ENCODE measurements at places on chromosomes 11 and 22. TPM values are rescaled to one million over a fixed set of nuclear protein-coding genes. Genes with fewer than 3 reads are reported as not detected.
A peak's percentile ranks its signal among the peaks of the same experiment; 100 is the strongest.

The XRRA1 gene
- 11.2 TPM for total RNA-seq

The SLC22A12 gene
- not detected for total RNA-seq

The TMEM151A gene
- not detected for total RNA-seq

DNA sequence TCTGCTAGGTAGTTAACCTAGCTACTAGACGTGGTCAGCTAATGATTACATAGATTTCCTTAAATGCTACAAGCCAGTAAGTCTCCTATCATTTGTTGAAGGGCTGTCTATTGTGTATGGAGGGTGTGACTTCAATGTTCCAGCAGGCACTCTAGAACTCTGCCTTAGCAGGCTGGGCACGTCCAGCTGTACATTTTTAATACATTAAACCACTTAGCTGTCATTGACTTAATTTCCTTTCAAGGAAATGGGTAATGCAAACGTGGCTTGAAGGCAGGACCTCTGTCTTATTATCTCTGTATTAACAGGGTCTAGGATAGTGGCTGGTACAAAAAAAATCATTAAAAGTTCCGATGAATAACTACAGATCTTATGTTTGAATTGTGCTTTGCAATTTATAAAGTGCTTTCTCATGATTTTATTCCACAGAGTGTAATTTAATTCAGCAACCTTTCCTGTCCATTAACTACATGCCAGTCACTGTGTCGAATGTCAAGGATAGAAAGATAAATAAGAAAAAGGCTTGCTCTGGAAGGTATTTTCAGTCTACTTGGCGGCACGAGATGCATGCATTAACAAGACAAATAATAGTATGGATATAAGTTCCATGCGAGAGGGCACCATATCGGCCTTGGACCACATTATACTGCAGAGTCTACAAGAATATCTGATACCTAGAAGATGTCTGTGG is 60.3 kb downstream of the APOL3 start:
- no peaks in the 10 kb centered on the region for H3K4me1 ChIP-seq
- H3K36me3 ChIP-seq, result no peaks in the 10 kb centered on the region
- no peak overlapping the region for H3K27ac ChIP-seq
- no peak for DNase-seq

DNA sequence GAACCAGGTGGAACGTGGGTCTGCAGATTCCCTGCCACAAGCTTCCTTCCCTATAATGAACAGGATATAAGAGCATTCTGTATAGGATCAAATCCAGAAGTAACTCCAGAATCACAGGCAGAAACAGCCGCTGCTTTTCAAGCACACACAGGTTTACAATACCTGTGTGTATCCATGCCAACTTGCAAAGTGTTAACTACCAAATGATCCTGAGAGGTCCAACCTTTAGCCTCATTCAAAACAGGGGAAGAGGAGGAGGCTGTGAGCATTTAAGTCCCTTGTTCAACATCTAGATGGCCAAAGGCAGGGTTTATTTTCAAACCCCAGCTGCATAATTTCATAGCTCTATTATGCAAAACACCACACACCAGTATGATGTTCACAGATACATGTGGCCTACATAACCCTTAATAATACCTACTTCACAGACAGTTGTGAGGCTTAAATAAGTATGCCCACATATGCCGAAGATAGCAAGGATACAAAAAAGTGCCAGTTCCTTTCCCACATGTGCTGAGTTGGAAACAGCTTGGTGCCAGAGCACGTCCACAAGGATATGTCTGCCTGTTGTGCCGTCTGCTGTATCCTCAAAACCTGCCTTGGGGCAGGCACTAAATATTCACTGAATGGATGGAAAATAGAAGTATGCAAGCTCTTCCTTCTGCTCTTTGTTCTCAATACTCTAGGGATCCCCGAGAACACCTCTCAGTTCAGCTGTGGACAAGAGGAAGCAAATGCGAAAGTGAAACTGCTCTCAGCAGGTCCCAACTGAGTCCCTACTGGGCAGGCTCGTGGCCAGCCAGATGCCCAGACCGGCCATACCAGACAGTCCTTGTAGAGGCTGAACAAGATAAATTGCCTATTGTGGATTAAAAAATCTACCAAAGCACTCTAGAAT is 66.8 kb downstream of the LARGE1 start:
- DNase-seq, result peak; percentile 6
- H3K27me3 ChIP-seq, result no peaks in the 10 kb centered on the region
- H3K36me3 ChIP-seq, result no peaks in the 10 kb centered on the region
- H3K4me1 ChIP-seq, result no peaks in the 10 kb centered on the region

- peaks cover 7% of the 10 kb centered on the region for H3K27me3 ChIP-seq
- no peak overlapping the region for H3K27ac ChIP-seq
- no peaks in the 10 kb centered on the region for H3K36me3 ChIP-seq
- H3K4me3 ChIP-seq, result no peak overlapping the region
These were observed 10.3 kb downstream of the APOL4 start for GRCh38 chr22:36191106-36191836.

The EIF3L gene
- 442 TPM for total RNA-seq

The C11orf42 gene
- not detected for total RNA-seq

The PTPN5 gene
- not detected for total RNA-seq

GRCh38 chr11:22304337-22304961 is 33.7 kb upstream of the SLC17A6 start:
- H3K27ac ChIP-seq, result no peak overlapping the region
- DNase-seq, result peak; percentile 34
- no peaks in the 10 kb centered on the region for H3K36me3 ChIP-seq
- H3K4me1 ChIP-seq, result no peaks in the 10 kb centered on the region

- no peaks in the 10 kb centered on the region for H3K4me1 ChIP-seq
- no peak overlapping the region for H3K27ac ChIP-seq
- H3K4me3 ChIP-seq, result no peak overlapping the region
- H3K36me3 ChIP-seq, result no peaks in the 10 kb centered on the region
These were observed 7.4 kb downstream of the KRTAP5-10 start for GRCh38 chr11:71572811-71573210.

The MRGPRX4 gene
- not detected for total RNA-seq

- no peak overlapping the region for H3K4me3 ChIP-seq
- no peaks in the 10 kb centered on the region for H3K27me3 ChIP-seq
- no peak overlapping the region for H3K27ac ChIP-seq
- DNase-seq, result no peak
- H3K4me1 ChIP-seq, result peaks cover 21% of the 10 kb centered on the region
These were observed 7.2 kb downstream of the PIM3 start for GRCh38 chr22:49967706-49968208.
